Transverse colon (tissue), 4 donors: ENCODE measurements at places on chromosomes 3 and 15. TPM values are rescaled to one million over a fixed set of nuclear protein-coding genes. Genes with fewer than 3 reads are reported as not detected.

TRAIP gene
- total RNA-seq, result 1.5 TPM

CYP1A2 gene
- total RNA-seq, result not detected

GRCh38 chr3:155664925-155665695, 79.8 kb downstream of the PLCH1 start:
- peak overlapping the region; percentile 67 for H3K27ac ChIP-seq
- no peaks in the 10 kb centered on the region for H3K27me3 ChIP-seq
- DNase-seq, result peak; percentile 52
- no peaks in the 10 kb centered on the region for H3K36me3 ChIP-seq
- no peak overlapping the region for H3K4me3 ChIP-seq
- H3K4me1 ChIP-seq, result peaks cover 26% of the 10 kb centered on the region

DNA sequence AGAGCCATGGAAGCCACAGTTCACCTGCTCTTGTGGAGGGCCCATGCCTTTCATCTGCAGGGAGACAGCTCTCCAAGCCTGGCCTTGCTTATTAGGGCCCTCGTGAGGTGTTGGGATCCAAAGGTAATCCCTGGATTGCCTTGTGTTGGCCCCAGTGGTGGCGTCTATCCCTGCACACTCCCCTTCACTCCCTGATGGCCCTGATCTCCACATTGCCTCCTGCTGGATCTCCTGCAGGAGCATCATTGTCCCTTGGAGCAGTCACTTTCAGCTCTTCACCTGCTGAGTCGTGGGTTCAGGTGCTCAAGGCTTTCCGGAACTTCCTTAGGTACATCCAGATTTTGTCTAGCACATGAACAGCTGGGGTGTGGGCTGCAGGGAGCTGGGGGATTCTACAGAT, 7.0 kb downstream of the PPCDC start:
- peaks cover 31% of the 10 kb centered on the region for H3K4me1 ChIP-seq
- H3K27ac ChIP-seq, result peak overlapping the region; percentile 71
- DNase-seq, result no peak

TSPAN3 gene
- total RNA-seq, result 1,069 TPM
